NCI-H2227 treated with DMSO at 0.1 percent for 48 hours (cell line): ENCODE measurements at places on chromosomes 16 and 17.

DNA sequence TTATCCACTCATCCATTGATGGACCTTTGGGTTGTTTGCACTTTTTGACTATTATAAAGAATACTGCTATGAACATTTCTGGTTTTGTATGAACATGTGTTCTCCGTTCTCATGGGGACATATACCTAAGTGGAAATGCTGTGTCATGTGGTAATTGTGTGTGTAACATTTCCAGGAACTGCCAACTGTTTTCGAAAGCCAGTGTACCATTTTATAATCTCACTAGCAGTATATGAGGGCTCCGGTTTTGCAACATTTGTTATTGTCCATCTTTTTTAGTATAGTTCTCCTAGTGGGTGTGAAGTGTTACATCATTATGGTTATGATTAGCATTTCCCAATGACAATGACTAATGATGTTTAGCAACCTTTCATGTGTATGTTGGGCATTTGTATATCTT lies 5.1 kb upstream of the TRIM25 start:
- DNase-seq, result no peak

DNA sequence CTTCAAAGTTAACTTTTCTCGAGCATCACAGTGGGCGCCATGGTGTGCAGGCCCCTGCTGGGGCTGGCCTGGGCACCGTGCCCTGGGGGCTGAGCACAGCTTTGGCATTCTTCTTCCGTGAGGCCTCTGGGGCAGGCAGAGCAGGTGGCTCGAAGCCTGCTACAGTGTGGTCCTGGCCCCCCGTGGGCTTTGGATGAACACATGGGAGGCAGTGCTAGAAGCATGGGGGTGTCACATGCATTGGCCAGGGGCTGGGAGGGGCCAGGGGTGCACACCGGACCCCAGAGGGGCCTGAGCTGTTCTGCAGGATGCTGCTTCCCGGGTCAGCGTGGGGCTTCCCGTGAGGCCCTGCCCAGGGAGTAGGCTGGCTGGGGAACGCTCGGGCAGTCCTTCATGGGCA lies 12.1 kb upstream of the C16orf74 start:
- DNase-seq, result no peak

GRCh38 chr16:12558641-12559040 lies 245.0 kb downstream of the CPPED1 start:
- DNase-seq, result no peak

- DNase-seq, result no peak
These were observed 4.6 kb downstream of the ZSCAN10 start for GRCh38 chr16:3094289-3095027.

DNA sequence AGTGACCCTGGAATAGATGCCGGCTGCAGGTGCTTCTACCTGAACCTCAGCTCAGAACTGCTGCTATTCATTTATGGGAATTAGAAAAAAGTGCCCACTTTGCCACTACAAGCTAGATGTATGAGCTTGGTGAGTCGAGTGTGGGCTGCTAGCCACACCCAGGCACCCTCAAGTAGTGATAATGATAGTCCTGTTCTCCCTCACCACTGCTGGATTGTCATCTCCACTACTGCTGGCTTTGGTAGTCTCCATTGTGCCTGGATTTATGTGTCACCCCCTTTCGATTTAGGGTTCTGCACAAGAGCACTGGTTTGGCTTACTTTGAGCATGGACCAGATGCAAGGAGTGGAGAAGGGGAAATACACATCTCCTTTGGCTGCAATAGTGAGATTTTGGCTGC lies 73.0 kb upstream of the N4BP1 start:
- no peak for DNase-seq

- no peak for DNase-seq
These were observed 70.7 kb downstream of the RBFOX3 start for GRCh38 chr17:79539944-79540705.

- no peak for DNase-seq
These were observed 34.0 kb downstream of the UBE2G1 start for GRCh38 chr17:4332296-4332970.

DNA sequence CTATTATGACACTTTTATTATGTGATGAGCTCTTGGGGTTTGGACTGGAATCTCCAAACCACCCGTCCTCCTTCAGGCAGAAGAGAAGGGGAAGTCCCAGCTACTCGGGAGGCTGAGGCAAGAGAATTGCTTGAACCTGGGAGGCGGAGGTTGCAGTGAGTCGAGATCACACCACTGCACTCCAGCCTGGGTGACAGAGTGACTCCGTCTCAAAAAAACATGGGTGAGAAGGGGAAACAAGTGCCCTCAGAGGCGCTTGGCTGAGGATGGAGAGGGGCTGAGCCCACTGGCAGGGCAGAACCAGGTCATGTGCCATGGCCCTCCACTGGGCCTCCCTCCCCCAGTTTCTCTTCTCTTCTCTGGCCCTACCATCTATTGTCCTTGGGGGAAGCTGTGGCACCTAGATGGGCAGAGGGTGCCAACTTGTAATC lies 120.9 kb upstream of the SMURF2 start:
- DNase-seq, result no peak

GRCh38 chr17:70390049-70390448 lies 220.7 kb downstream of the KCNJ2 start:
- no peak for DNase-seq

DNA sequence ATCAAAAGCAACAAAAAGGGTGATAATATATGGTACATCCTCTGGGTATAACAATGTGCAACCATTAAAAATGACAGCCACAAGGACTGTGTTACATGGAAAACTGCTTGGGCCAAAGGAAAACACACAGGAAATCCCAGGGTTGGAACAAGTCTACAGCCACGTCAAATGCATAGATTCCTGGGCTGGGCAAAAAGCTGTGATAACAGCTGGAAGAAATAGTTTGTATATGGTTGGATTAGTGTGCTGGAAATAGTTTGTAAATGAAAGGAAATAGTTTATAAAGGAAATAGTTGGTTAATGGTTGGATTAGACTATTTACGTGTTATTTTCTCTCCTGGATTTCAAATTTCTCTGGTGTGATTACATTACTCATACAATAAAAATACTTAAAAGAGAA lies 2.6 kb downstream of the HSD17B2 start:
- DNase-seq, result no peak

DNA sequence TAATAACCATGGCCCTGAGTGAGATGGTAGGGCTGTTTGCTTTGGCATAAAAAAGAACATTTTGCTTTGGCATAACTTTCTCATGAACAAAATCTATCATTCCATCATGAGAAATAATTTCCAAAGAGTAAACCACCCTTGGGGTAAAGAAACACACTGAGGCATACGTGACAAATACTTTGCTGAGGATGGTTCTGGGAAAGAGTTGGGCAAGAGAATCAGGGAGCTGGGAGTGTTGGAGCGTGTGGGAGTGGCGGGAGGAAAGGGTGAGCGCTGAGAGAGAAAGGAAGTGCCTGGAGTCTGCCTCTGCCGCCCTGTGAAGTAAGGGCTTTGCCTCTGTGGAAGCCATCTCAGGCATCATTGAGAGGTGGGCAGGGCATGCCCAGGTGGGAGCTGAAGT lies 60.2 kb upstream of the ARHGAP44 start:
- no peak for DNase-seq

DNA sequence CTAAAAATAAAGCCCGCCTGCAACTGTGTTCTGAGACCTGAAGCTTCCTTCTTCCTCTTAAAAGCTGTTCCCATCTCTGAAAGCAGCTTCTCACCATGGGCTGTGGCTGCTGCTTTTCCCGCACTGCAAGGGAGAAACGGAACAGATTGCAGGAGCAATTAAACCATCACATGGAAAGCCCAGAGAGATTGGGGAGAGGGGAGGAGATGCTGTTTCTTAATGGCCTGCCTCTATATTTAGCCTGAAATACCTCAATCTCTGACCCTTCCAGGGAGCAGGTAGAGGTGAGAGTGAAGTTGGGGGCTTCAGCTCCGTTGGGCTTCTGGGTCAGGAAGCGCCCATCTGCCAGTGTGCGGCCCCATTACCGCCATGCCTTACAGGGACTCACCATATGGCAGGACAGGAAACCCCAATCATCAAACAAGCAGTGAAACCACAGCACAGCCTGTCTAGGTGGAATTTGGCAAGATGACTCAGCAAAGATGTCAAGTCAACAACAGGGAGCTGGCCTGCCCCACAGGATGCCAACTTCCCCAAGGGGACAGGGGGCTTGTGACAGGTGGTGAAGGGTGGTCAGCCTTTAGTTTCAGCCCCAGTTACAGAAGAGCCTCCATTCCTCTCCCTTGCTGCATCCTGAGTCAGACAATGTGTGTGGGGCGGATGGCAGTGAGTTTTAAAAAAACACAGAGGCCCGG lies 286.6 kb upstream of the CCL2 start:
- DNase-seq, result peak; percentile 34

DNA sequence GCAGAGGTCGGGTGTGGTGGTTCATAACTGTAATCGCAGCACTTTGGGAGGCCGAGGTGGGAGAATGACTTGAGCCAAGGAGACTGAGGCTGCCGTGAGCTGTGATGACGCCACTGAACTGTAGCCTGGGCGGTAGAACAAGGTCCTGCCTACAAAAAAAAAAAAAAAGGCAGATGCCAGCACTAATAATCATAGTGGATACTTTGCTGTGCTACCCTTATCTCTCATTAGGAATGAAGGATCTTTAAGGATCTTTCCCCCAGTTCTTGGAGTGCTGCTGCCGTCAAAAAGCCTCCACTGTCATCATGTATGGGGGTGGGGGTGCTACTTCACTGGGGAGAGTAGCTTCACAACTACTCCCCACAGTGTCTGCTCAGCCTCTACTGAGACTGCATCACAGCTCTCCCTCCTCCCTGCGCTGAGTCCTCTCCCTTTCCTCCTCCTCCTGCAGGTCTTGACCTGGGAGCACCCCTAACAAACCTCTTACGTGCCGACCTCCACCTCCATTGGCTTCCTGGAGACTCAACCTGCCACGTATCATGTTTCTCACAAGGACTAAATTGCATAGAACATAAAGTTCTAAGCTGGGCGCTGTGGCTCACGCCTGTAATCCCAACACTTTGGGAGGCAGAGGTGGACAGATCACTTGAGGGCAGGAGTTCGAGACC lies 24.4 kb upstream of the ST6GALNAC1 start:
- no peak for DNase-seq

DNA sequence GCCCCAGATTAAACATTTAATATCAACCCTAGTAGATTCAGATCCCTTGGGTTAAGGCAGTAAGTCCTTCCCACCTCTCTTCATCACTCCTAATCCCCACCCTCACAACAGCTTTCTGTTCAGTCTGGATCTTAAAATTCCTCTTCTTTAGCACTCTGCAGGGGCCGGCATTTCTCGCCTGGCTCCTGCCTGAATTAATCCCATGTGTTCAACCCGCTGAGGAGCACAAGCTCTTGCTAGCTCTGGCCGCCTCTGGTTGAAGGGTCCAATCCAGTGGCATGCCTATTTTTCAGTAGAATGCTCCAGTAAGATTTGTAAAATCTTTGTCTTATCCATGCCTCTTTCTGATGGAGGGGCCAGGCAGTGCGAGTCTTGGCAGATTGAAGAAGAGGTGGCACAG lies 59.2 kb downstream of the CYB5B start:
- no peak for DNase-seq

DNA sequence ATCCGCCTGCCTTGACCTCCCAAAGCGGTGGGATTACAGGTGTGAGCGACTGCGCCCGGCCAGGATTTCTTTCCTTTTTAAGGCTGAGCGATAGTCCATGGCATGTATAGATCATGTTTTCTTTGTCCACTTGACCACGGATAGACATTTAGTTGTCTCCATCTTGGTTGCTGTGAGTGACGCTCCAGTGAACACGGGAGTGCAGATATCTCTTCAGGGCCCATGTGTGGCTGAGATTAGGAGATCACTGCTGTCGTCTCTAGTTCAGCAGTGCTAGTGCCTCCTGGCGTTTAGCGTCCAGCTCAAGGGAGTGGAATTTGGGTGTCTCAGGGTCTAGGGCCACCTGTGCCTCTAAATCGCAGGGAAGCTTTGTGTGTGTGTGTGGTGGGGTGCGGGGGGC lies 41.5 kb downstream of the ABCC1 start:
- DNase-seq, result no peak
